Naive thymus-derived CD8-positive, alpha-beta T cell (primary cell): ENCODE measurements at places on chromosomes 11 and 22.
A peak's percentile ranks its signal among the peaks of the same experiment; 100 is the strongest.

DNA sequence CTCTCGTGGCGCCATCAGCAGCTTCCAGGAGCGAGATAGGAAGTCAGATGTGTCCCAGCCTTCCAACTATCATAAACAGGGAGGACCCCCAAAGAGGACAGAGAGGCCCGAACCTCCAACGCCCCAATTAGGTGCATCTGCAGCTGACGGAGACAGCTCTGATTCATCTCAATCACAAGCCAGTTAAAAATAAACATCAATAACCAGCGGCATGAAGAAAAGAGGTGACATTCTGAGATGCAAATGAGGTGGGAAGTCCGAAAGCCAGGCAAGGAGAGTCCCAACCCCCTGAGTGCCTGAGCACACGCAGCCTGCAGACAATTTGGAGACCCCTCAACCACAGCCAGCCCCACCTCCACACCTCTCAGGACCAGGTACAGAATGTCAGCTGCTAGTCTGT, 28.1 kb upstream of the IGSF9B start:
- DNase-seq, result no peak

GRCh38 chr11:45554230-45554967, 111.0 kb downstream of the CHST1 start:
- DNase-seq, result no peak

DNA sequence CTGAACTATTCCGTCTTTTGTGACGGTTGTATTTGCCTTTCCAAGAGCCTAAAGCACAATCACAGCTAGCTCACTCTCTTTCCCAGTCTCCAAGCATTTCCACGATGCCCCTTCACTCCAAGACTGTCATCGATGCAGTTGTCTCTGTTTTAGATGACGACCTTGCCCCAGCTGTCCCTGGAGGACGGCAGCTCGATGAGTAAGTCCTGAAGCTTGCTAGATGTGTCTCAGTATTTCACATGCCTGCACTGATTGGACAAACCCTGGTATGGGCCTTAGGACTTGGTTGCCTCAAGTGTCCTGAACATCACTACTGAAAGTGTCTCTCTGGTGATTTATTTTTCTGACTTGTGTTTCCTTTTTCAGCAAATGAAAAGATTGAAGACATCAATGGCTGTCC, 129.9 kb downstream of the NAV2 start:
- DNase-seq, result no peak

GRCh38 chr22:45442116-45442515, 28.6 kb downstream of the RIBC2 start:
- no peak for DNase-seq

- no peak for DNase-seq
Observed at GRCh38 chr11:19467904-19468303, 227.2 kb upstream of the E2F8 start.

DNA sequence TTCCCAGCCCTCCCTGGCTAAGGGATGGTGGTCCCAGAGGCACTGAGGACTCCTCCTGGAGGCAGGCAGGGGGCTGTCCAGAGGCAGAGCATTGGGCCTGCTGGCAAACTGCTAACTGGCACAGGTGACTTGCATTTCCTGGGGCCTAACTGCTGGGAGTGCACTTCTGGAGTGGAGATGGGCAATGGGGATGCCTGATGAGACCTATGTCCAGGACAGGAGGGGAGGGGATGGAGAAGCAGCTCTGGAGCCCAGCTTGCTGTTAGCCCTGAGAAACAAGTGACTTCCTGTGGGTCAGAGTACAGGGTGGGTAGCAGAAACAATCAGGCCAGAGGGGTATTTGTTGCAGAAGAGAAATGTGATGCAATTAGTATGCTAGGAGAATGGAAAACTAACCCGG, 253.2 kb downstream of the ST3GAL4 start:
- DNase-seq, result no peak

DNA sequence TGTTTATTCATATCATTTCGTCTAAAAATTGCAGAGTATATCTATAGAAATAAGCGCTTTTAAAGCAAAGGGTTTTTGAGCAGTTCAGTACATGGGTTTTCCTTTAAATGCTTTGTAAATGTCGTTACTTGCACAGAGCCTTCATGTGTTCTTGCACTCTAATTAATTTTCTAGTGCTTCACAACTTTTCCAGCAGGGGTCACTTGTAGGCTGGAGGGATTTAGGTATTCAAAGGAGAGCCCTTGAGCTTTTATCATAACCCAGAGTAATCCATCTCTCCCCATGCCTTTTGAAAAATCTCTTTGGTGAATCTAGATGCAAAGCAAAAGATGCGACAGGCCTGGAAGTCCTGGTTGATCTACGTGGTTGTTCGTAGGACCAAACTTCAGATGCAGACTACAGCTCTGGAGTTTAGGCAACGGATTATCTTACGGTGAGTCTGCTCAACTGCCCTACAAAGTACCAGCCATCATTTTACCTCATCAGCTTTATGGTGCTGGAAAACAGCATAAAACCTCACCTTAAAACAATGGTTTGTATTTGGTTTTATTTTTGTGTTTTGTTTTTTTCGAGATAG, 60.4 kb downstream of the SFI1 start:
- DNase-seq, result no peak

GRCh38 chr11:111762981-111763643, 3.1 kb downstream of the PPP2R1B start:
- DNase-seq, result no peak

DNA sequence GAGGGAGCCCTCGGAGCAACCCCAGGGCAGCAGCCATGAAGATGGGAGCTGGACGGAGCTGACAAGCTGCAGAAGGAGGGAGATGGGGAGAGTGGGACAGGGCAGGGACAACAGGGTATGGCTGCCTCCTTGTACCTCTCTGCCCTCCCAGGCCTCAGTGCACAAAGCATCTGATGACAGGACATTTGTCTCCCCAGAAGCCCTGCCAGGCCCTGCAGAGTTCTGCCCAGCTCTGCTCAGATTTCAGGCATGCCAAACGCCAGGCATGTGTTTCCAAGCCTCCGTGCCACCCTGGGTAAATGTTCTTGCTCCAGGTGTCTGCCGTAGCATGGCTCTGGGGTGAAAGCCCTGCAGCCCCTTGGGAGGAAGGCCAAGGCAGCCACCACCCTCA, 1.1 kb upstream of the IFITM10 start:
- DNase-seq, result no peak

- DNase-seq, result no peak
Observed at GRCh38 chr11:76626266-76626665, 44.3 kb downstream of the LRRC32 start.

- no peak for DNase-seq
Observed at GRCh38 chr22:50316114-50317065, 8.9 kb upstream of the PLXNB2 start.

- no peak for DNase-seq
Observed at GRCh38 chr11:76076749-76077148, 129.6 kb downstream of the WNT11 start.

DNA sequence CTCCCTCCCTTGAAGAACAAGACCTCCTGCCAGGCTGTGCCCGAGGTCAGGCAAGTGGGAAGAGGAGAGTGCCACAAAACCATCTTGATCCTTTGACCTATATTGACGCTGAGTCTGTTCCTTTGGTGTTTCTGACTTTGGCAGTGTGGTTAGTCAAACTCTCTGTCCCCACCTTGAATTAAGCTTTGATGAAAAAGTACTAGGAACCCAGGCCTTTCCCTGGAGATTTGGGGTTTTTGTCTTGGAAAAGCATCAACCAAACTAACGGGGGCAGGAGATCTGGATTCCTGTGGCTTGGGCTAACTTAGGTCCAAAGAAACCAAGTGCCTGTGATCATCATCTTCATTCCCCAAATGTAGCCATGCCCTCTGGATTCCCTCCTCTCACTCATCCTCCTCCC, 40.4 kb downstream of the ARFGAP2 start:
- DNase-seq, result no peak

GRCh38 chr11:1546536-1547466, 25.3 kb downstream of the DUSP8 start:
- peak; percentile 62 for DNase-seq

DNA sequence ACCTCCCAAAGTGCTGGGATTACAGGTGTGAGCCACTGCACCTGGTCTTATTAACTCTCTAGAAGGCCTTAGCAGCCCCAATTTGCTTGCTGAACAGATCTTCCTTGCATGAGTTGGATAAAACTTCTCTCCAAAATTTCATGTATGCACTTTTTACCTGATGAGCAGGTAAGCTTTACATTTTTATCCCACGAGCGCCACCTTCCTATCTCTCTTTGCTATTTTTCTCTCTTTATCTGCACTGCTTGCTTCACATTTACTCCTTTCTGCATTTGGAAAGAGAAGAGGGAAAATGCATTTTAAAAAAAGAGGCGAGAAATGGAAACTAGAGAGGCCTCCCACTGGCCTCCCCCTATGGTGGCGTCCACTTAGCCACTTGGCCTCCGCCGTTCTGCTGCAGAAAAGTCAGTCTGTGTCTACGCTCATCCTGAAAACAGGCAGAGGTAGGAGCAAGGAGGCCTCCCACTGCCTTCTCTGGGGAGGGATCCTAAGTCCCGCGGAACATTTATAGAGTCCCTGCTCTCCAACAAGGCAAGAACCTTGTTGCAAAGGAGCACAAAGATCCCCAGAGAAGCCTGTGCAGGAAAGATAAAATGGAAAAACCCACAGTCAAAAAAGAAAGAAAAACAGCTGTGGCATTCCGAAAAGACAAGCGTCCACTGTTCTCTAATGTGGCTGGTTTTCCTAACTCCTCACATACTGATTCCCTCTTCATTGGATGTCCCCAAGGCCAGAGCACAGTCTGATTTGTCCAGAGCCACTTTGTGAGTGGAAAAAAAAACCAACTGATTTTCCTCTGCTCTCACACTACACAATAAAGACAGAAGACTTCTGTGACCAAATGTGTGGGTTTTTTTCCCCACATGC, 62.2 kb upstream of the INCENP start:
- no peak for DNase-seq

GRCh38 chr22:42353883-42354727, 78.1 kb downstream of the NFAM1 start:
- DNase-seq, result no peak

- DNase-seq, result no peak
Observed at GRCh38 chr11:121510438-121510837, 57.7 kb upstream of the SORL1-AS1 start.

DNA sequence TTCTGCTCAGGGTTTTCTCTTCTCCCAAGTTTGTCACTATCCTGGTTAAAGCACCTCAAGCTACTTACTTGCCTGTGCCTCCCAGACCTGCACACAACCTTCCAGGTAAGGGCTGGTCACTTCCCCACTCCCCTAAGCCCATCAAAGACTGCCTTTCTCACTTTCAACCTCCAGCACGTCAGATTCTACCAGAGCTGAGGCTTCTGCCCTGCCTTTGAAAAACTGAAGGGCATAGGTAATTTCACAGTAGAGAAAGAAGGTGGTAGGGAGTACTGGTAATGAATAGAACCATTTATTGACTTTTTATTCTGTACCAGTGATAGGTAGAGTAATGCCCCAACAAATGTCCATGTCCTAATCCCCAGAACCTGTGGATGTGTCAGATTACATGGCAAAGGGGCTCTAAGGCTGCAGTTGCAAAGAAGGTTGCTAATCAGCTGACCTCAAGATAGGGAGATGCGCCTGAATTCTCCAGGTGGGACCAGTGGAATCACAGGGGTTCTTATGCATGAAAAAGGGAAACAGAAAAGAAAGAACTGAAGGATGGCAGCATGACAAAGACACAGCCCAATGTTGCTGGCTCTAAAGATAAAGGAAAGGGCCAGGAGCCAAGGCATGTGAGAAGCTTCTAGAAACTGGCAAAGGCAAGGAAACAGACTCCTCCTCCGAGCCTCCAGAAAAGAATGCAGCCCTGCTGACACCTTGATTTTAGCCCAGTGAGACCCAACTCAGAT, 89.0 kb downstream of the SLC1A2 start:
- no peak for DNase-seq

- DNase-seq, result no peak
Observed at GRCh38 chr11:86931548-86932258, 23.5 kb downstream of the FZD4 start.

DNA sequence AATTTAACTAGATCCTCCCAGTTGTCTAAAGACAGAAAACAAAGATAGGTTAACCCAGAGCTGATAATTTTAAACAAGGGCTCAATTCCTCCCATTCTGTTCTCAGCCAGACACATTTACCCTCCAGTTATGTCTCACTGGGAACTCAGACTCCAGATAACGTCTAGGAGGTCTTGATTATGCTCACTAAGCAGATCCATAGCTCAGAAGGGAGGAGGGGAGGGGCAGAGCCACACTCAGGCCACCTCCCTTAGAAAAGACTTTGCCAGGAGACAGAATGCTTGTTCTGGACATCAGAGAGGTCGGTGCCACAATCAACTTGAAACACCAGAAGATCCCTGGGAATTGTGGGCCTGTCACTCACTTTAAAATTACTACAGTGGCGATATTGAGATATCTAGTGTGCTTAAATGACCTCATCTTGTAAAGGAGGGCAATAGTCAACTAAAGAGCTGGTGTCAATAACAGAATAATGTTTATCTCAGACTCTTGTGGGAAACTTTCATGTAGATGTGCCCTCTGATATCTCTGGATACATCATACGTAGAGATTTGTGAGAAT, 29.8 kb upstream of the SLC25A1 start:
- DNase-seq, result no peak

GRCh38 chr11:3109434-3109833, 52.2 kb upstream of the CARS1 start:
- DNase-seq, result no peak

GRCh38 chr11:116530705-116531104, 242.1 kb downstream of the BUD13 start:
- DNase-seq, result no peak

GRCh38 chr11:87368858-87369480, 331.2 kb downstream of the TMEM135 start:
- DNase-seq, result no peak

GRCh38 chr22:25013607-25014006, 61.1 kb downstream of the KIAA1671 start:
- no peak for DNase-seq

GRCh38 chr11:15965562-15966250, 390.6 kb downstream of the SOX6 start:
- DNase-seq, result no peak

DNA sequence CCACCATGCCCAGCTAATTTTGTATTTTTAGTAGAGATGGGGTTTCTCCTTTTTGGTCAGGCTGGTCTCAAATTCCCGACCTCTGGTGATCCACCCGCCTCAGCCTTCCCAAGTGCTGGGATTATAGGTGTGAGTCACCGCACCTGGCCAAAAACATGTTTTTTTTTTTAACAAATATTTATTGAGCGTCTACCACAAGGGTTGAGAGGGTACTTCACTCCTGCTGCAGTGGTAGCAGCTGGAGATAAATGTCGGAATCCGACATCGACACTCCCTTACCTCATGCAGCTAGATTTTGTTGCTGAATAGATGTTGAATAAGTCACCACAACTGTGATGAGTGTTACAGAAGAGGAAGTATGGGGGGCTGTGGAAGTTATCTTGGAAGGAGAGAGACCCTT, 971 bp downstream of the DNAJB13 start:
- DNase-seq, result no peak

DNA sequence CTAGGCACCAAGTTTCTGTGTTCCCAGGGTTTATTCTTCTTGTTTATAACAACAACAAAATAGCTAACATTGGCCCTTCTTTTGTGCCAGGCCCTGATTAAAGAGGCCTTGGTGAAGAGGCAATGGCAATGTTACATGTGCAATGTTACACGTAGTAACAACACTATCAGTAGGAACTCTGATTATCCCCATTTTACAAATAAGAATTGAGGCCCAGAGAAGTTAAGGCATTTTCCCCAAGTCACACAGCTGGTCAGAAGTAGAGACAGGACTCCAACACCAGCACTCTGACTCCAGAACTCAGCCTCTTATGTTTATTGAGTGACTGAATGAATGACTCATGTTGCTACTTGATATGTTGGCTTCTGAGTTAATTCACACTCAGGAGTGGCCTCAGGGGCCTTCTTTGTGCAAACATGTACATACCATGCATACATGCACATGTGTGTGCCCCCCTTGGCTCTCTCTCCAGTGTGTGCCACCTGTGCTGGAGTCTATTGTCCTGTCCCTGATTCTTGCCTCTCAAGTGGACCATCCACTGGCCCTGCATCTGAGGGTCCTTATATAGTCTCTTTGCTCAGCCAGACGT, 98.4 kb downstream of the TP53I11 start:
- no peak for DNase-seq
